ENCODE measurements at places on chromosomes 11 and 22.

DNA sequence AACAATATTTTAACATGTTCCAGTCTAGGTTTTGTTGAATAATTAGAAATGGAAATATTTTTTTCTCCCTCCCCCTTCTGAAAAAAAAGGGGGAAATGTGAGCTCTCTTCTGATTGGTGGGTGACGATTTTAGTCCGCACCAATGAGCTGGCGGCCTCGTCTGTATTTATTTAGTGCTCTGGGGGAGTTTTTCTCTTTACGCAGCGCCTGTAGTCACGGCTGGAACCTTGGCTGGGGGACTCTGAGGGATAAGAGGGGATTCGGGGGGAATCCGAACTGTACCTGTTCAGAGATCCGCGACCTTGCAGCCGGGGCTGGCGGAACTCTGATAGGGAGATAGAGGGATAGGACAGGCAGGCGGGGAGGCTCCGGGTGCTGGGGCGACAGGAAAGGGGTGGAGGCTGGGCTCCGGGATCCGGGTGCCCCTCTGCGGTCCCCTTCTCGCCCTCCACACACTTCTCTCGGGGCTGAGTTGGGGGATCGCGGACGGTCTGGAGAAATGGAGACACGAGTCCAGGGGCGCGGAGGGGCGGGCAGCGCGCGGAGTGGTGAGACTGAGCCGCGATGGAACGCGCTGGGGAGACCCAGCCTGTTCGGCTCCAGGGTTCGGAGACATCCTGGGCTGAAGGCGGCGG lies 99.7 kb upstream of the HSD17B12 start:
- no peak for DNase-seq

DNA sequence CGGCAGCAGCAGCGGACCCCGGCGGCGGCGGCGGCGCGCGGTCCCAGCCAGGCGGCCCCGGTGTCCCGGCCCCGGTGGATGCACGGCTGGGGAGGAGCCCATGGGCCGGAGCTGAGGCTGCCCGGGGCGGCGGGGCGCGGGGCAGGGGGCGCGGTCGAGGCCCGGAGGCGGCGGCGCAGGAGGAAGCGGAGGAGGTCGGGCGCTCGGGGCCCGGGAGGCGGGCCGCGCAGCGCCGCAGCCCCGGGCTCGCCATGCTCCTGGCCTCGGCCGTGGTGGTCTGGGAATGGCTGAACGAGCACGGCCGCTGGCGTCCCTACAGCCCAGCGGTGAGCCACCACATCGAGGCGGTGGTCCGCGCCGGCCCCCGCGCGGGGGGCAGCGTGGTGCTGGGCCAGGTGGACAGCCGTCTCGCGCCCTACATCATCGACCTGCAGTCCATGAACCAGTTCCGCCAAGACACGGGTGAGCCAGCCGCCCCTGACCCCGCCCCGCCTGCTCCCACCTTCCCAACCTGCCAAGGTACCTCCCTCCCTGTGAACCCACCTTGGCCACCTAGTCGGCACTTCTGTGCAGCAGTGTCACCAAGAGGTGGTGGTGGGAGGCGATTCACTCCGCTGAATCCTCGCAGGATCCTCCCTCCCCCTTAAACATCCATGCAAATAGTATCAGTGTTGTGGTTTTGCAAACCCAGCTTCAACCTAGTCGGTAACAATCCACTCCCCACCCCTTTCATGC lies 580 bp downstream of the DTX4 start:
- no peak for DNase-seq

DNA sequence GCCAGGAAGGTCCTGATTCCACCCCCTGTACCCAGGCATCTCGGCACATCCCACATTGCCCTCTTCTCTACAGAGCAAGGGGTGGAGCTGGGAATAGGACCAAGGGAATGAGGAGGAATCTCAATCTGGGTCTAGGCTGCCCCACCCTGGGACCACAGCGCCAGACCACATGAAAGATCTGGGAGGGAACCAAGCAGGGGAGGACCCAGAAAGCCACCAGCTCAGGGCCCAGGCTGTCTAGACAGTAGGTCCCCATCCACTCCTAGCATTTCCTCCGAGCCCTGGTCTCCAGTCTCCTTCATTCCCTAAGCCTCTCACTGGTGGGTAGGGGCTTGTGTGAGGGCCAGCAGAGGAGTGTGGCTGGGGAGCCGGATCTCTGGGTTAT lies 11.6 kb downstream of the PHLDB1 start:
- no peak for DNase-seq

DNA sequence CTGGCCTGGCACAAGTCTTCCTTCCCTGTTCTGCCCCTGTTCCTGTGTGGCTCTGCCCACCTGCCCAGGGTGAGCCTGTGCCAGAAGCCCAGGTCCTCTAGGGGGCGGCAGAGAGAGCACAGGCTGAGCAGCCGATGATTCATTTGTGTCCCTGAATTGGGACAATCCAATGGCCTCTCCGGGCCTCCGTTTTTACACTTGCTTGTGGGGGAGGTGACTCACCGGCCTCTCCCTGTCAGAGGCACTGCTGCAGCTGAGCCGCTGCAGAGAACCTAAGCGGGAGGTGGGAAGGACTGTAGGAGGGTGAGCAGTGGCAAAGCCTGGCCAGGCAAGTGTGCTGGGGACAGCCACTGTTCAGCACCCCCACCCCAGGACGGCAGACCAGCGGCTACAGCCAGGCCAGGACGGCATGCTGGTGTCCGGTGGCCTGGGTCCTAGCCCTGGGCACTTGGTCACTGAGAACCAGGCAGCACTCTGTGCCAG lies 65.2 kb upstream of the LMO1 start:
- peak; percentile 45 for DNase-seq

DNA sequence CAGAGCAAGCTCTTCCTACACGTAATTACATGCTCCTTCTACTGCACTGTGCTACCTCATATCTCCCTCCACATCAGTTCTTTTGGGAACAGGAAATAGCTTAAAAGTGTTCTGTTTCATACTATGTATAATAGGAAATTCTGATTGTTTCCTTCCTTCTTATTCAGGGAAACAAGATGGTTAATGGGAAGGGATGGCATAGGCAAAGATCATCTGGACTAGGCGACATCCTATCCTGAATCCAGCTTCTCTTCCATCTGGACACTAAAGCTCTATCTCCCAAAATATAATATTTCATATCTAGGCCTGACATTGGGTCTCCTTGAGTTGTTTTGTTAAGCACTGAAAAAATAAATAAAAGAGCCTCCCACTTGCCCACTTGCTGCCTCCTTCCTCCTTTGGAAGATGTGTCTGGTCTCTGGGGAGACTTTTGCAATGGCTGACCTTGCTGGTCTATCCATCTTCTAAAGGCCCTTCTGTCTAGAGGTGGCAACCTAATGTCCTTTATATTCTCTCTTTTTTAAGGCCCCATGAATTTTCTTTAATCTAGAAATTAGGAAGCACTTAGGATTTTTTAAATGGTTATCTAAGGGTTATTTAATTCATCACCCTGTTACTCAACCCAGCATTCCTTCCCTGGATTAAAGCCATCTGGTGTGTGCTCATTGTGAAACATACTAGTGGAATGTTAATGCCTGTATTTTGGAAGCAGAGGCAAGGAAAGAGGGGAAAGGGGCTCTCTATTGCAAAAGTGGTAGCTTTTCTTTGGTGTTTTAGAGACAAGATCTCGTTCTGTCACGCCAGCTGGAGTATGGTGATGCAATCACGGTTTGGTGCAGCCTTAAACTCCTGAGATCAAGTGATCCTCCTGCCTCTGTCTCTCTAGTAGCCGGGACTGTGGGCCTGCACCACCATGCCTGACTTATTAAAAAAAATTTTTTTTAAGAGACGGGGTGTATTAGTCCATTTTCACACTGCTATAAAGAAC lies 20.6 kb downstream of the CLMP start:
- DNase-seq: peak; percentile 99
